COLO829 (cell line): ENCODE measurements at places on chromosomes 5 and 9.

GRCh38 chr5:175466700-175467318, 11.6 kb upstream of the SFXN1 start:
- DNase-seq, result no peak

DNA sequence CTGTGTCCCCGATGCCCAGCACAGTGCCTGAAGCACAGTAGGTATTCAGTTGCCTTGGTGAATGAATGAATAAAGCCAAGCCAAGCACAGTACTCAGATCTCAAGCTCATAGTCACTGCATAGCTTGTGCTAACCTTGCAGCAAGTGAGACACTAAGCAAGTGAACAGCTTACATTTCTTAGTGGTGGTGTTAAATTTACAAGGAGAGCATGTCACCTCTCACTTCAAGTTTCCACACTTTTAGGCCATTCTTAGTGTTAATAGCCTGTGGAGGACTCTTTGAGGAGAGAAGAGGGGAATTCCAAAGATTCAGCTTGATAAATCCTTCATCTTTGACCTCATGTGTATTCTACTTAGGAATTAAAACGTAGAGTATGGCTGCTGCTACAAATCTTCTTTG, 104.7 kb downstream of the C9orf152 start:
- no peak for DNase-seq

- DNase-seq, result no peak
Measured at GRCh38 chr5:87116825-87117512, 150.7 kb upstream of the RASA1 start.

GRCh38 chr9:129834489-129835127, 467 bp downstream of the C9orf78 start:
- no peak for DNase-seq

GRCh38 chr5:85069659-85070640, 685.3 kb upstream of the EDIL3 start:
- DNase-seq, result no peak

DNA sequence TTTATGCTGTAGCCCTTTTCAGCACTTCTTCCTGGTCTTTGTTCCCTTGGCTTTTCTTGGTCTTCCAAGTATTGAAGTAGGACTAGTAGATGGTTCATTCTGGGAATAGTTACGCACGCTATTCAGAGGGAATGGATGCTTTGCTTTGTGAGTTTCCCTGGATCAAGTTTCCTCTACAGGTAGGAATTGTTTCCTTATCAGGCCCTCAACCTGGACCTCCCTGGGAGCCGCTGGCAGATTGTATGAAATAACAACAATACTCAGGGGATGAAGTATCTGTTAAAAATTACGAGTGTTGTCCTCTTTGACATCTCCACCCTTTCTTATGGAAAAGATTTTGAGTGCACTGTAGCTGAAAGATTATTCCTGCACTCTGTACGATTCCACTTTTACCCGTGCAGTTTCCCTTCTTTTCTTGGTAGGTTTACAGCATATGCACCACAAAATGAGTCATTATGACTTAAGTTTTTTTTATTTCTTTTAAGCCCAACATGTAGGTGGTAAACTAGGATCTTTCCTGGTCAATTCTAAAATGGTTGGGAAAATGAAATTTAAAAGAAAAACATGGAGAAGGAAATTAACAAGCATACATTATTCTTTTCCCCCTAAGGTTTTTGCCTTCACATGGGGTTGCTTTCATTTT, 57.9 kb downstream of the ARHGAP26 start:
- DNase-seq, result no peak

- DNase-seq, result no peak
Measured at GRCh38 chr9:127778280-127779135, at the start of gene SH2D3C. Gene SH2D3C, minus strand, starts transcription at chr9:127778666. Its CDS starts 39 bp downstream, at chr9:127778627.

DNA sequence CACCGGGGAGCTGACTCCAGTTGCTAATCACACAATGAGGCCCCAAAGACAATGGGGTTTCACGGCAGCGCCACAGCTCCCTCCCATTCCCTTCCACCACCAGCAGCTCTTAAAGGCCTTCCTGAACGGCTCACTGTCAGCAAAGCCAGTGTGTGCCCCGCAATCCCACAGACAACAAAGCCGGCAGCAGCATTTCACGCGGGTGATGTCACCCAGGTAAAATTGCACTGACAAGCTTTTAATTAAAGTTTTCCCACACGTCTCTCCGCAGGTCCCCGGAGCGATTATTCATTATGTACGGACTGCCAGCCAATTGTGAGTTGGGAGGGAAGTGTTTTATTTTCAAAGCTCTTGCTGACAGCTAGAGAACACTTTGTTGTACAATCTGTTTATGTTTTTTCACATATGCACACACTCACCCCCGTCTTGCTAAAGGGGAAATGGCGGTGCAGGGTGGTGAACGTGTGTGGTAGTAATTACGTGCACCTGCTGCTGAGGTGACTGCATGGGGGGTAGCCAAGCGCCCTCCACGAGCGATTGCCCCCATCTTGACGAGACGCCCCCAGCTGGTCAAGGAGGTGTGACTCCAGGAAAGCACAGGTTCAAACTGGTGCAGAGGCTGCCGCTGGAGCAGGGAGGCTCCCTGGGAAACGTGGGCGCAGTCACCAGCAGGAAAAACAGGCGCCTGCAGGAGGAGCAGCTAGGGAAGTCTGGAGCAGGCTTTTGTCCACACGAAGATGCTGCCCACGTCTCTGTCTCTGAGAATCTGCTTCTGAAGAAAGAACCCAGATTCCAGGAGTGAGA, 65.0 kb downstream of the IRX2 start:
- no peak for DNase-seq

- no peak for DNase-seq
Measured at GRCh38 chr5:963673-964531, 44.7 kb upstream of the NKD2 start.

- DNase-seq, result no peak
Measured at GRCh38 chr9:122202111-122202510, 26.6 kb downstream of the LHX6 start.

GRCh38 chr9:78997296-78997695, 574.5 kb upstream of the TLE4 start:
- DNase-seq, result no peak
